Germinal center (tissue), 1 donor: ENCODE measurements at places on chromosomes 11 and 22.

DNA sequence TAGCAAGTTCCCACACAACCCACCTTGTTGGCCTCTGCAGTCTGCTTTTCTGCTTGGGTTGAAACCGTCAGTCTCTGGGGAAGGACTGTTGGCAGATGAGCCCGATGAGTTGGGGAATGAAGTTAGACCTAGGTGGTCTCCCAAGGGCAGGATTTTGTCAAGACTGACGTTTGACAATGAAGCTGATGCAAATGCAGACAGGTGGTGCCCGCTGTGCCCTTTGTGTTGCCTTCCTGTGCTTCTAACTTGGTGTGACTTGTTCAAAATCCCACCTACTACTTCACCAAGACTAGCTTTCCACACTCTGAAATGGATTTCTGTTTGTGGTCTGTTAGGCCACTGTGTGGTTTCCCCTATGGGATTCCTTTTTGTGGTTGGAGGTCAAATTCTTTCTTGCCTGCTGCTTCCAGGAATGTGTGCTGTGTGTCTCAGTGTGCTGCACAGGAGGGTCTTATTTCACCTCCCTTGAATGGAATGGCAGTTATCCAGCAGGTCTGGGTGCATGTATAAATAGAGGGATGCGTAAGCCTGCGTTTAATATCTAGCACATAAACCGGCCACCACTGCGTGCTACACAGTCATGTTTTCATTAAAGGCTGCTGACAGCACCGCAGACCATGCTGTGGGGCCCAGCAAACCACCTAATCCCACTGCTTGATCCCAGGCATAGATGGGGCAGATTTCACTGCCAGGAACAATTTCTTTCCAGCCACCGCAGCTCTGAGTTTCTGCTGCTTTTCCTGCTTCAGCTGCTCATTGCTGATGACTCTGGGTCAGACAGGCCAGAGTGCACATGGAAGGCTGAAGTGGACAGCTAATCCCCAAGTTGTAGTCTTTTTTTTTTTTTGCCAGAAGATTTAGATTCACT is 44.8 kb downstream of the ADAMTS8 start:
- DNase-seq, result no peak

GRCh38 chr22:50641696-50642607 is 14.0 kb upstream of the ARSA start:
- DNase-seq, result no peak

DNA sequence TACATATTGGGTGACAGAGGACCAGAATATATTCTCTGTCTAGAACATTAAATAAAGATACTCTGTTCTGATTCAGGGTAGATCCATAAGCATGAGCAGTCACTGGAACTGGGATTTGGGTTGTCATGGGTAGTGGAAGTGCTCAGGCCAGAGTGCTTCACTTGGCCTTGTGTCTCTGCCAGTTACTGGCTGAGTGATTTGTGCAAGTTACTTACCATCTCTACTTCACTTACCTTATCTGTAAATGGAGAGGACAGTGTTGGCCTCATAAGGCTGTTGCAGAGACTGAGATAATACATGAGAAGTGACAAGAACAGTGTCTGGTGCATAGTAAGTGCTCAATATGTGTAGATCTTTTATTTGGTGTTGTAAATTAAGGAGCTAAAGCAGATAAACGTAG is 17.6 kb downstream of the ATXN10 start:
- DNase-seq, result no peak

DNA sequence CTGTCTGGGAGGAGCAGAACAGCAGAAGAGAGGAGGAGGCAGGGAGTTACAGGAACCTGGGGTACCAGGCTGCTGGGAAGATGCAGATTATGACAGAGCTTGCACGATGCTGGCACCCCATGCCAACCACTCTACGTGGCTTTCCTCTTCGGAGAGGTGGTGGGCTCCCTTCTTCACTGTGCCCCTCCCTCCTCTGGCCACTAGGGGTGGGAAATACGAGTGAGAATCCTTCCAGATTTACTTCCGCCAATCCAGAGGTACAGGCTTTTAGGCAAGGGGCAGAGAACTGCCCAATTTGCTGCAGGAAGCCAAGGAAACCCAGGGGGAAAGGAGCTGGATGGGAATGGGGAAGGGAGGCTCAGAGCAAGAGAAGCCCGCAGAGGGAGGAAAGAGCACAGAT is 12.3 kb downstream of the HYOU1 start:
- DNase-seq, result no peak
